ENCODE measurements at places on chromosomes 2 and 18.

- H3K27ac ChIP-seq: no peak overlapping the region
- H3K4me3 ChIP-seq: peak overlapping the region; percentile 65
These were observed 19.2 kb downstream of the POU3F3 start for GRCh38 chr2:104872866-104873688.

DNA sequence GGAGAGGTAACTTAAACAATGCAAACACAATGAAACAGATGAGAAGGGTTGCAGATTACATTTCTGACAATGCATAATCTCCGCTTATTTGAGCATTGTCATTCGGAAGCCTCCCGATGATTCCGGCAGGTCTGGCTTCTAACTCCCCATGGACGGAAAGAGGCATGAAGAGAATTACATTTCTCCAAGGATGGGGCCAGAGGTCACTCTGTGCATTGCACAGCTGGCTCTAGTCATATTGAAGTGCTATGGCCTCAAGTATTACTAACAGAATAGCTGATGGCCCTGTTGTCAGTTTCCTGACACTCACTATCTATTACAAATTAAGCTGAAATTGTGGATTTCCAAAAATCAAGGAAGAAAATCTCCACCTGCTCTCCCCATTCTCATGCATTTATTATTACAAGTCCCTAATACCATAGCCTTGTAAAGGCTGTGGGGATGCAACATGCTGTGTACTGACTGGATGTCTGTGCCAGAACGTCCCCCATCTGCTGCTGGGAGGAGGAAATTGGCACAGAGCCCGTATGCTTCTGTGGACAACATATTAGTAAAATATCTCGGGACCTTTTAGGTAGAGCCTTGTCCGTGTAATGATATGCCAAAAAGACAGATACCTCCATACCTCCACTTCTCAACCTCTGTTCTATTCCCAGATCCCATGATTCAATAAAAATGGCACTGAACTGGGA, 168.1 kb downstream of the SETBP1 start:
- DNase-seq: no peak
- no peaks in the 10 kb centered on the region for H3K27me3 ChIP-seq
- H3K36me3 ChIP-seq: no peaks in the 10 kb centered on the region
- no peak overlapping the region for H3K4me3 ChIP-seq

GRCh38 chr2:169767243-169767888, 31.3 kb upstream of the SSB start:
- no peaks in the 10 kb centered on the region for H3K4me1 ChIP-seq
- peak; percentile 70 for DNase-seq
- H3K27ac ChIP-seq: no peak overlapping the region
- H3K36me3 ChIP-seq: no peaks in the 10 kb centered on the region

GRCh38 chr2:121309323-121309722, 24.3 kb upstream of the TFCP2L1 start:
- peaks cover 6% of the 10 kb centered on the region for H3K4me1 ChIP-seq
- no peak for DNase-seq
- H3K27ac ChIP-seq: no peak overlapping the region
- no peaks in the 10 kb centered on the region for H3K36me3 ChIP-seq
- H3K27me3 ChIP-seq: peaks cover 67% of the 10 kb centered on the region

- H3K27me3 ChIP-seq: no peaks in the 10 kb centered on the region
- H3K36me3 ChIP-seq: no peaks in the 10 kb centered on the region
- DNase-seq: no peak
- no peaks in the 10 kb centered on the region for H3K4me1 ChIP-seq
- no peak overlapping the region for H3K4me3 ChIP-seq
These were observed 79.8 kb downstream of the PTGR3 start for GRCh38 chr18:75128911-75129716.

Data from MCF 10A (cell line).